ENCODE measurements at places on chromosomes 2 and 18.

- DNase-seq, result no peak
- H3K36me3 ChIP-seq, result no peaks in the 10 kb centered on the region
- no peaks in the 10 kb centered on the region for H3K4me1 ChIP-seq
- no peaks in the 10 kb centered on the region for H3K27me3 ChIP-seq
- H3K4me3 ChIP-seq, result no peak overlapping the region
Observed at GRCh38 chr2:8151888-8152287, 530.0 kb upstream of the ID2 start.

DNA sequence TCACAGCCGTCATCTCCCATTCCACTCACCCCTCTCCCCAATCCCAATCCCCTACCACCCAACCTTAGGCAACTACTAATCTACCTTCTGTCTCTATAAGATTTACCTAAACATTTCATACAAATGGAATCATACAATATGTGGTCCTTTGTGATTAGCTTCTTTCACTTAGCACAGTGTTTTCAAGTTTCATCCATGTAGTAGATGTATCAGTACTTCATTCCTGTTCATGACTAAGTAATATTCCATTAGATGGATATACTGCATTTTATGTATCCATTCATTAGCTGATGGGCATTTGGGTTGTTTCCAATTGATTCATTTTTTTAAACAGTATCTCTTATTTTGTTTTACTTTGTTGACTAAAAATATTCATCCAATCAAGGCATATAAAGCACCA is 109.6 kb downstream of the CDH2 start:
- no peak overlapping the region for H3K4me3 ChIP-seq
- no peak overlapping the region for H3K27ac ChIP-seq
- no peaks in the 10 kb centered on the region for H3K27me3 ChIP-seq
- DNase-seq, result no peak
- no peaks in the 10 kb centered on the region for H3K4me1 ChIP-seq

DNA sequence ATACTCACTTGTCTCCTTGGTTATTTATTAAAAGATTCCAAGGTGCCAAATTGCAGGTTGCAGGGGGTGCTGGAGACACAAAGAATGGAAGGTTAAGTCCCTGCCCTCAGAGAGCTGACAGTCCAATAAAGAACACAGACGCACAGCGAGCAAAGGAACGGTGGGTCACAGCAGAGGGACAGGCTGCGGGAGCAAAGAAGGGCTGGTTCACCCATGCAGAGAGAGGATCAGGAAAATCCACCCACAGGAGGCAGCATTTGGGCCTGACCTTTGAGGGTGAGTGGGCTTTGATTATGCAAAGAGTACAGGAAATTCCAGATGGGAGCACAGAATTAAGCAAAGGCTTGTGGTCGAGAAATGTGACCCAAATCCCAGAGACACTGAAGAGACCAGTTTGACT is 45.0 kb downstream of the ZBTB7C start:
- no peak overlapping the region for H3K27ac ChIP-seq
- no peak for DNase-seq
- H3K36me3 ChIP-seq, result no peaks in the 10 kb centered on the region
- H3K27me3 ChIP-seq, result no peaks in the 10 kb centered on the region
- H3K4me1 ChIP-seq, result no peaks in the 10 kb centered on the region

GRCh38 chr2:177748360-177748759 is 324.2 kb downstream of the PDE11A start:
- peaks cover 9% of the 10 kb centered on the region for H3K4me1 ChIP-seq
- DNase-seq, result no peak
- H3K4me3 ChIP-seq, result no peak overlapping the region

- H3K4me3 ChIP-seq, result no peak overlapping the region
- H3K27me3 ChIP-seq, result no peaks in the 10 kb centered on the region
- H3K27ac ChIP-seq, result no peak overlapping the region
- no peaks in the 10 kb centered on the region for H3K36me3 ChIP-seq
- H3K4me1 ChIP-seq, result peaks cover 9% of the 10 kb centered on the region
Observed at GRCh38 chr2:179771791-179772190, 89.6 kb downstream of the ZNF385B start.

DNA sequence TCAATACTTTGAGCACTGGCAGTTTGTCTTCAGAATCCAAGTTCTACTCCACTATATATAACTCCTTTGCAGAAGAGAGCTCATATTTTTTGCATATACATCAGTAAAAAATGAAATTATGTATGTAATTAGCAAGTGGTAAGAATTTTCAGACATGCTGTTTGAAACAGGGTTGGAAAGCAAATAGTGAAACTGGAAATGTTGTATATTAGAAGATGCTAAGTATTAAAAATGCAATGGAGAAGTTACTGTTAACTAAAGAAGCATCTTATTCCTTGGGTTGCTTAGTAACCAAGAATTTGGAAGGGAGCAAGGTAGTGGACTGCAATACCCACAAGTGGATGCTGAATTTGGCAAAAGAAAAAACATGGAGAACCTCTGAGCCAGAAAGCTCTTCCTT is 88.6 kb upstream of the DLGAP1 start:
- no peaks in the 10 kb centered on the region for H3K36me3 ChIP-seq
- H3K4me3 ChIP-seq, result no peak overlapping the region
- H3K27ac ChIP-seq, result no peak overlapping the region
- H3K27me3 ChIP-seq, result no peaks in the 10 kb centered on the region
- no peak for DNase-seq

DNA sequence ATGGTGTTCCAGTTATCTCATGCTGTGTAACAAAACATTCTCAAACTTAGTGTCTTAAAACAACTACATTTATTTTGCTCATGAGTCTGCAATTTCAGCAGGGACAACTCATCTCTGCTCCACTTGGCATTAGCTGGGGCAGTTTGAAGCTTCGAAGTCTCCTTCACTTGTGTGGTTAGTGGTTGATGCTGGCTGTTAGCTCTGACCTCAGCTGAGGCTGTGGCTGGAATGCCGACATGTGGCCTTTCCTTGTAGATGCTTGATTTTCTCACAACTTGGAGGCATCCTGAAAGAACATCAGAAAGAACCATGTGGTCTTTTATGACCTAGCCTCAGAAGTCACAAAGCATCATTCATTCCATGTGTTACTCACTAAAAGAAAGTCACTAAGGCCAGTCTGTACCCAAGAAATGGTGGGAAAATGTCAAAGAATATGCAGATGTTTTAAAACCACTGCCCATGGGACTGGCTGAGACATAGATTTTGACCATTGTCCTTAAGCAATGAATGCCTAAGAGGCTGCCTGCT is 3.8 kb upstream of the TMSB10 start:
- no peaks in the 10 kb centered on the region for H3K27me3 ChIP-seq
- no peak overlapping the region for H3K4me3 ChIP-seq
- peaks cover 15% of the 10 kb centered on the region for H3K4me1 ChIP-seq
- H3K27ac ChIP-seq, result no peak overlapping the region
- no peak for DNase-seq
- peaks cover 6% of the 10 kb centered on the region for H3K36me3 ChIP-seq
